ENCODE measurements at places on chromosomes 7 and 10.
A peak's percentile ranks its signal among the peaks of the same experiment; 100 is the strongest.

DNA sequence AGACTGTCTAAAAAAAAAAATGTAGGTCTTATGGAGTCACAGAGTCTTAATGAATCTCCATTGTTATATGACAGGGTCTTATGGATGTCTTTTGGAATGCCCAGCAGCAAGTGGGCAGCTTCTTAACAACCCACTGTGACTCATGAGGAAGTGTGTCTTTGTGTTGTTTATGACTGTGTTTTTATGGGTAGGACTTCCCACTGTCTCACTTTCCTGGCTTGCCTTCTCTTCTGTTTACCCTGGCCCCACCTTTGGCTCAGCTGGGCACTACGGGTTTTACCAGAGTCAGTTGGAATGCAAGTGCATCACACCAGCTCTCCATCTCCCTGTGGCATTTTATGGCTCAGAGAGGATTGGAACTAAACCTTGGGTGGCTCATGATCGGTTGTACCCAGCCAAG, 580.5 kb downstream of the AUTS2 start:
- DNase-seq = no peak

GRCh38 chr7:40584667-40585433, 450.0 kb downstream of the SUGCT start:
- no peak for DNase-seq

DNA sequence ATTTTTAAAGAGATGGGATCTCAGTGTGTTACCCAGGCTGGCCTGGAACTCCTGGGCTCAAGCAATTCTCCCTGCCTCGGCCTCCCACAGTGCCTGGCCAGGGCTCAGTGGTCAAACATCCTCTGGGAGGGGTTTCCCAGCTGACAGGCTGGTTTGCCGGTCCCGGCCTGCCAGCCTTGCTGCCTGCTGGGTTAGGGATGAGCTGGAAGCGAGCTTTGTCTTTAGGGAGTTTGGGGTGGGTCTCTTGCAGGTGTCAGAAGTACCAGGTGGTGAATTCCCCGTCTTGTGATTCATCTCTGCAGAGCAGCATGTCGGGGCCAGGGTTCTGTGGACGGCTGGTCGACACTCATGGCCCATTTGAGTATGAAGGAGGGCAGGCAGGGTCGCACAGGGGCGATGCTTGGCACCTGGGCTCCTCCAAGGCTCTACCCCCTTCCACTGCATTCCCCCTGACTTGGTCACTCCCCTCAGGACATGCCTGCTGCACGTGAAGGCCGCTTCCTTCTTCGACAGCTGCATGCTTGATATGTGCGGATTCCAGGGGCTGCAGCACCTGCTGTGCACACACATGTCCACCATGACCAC, 30.3 kb downstream of the ZAN start:
- DNase-seq = no peak

- DNase-seq = no peak
Observed at GRCh38 chr10:74925708-74926107, 99.3 kb downstream of the KAT6B start.

GRCh38 chr10:97760461-97761257, 11.1 kb downstream of the SFRP5 start:
- no peak for DNase-seq

GRCh38 chr10:7933262-7933661, 115.0 kb downstream of the TAF3 start:
- no peak for DNase-seq

DNA sequence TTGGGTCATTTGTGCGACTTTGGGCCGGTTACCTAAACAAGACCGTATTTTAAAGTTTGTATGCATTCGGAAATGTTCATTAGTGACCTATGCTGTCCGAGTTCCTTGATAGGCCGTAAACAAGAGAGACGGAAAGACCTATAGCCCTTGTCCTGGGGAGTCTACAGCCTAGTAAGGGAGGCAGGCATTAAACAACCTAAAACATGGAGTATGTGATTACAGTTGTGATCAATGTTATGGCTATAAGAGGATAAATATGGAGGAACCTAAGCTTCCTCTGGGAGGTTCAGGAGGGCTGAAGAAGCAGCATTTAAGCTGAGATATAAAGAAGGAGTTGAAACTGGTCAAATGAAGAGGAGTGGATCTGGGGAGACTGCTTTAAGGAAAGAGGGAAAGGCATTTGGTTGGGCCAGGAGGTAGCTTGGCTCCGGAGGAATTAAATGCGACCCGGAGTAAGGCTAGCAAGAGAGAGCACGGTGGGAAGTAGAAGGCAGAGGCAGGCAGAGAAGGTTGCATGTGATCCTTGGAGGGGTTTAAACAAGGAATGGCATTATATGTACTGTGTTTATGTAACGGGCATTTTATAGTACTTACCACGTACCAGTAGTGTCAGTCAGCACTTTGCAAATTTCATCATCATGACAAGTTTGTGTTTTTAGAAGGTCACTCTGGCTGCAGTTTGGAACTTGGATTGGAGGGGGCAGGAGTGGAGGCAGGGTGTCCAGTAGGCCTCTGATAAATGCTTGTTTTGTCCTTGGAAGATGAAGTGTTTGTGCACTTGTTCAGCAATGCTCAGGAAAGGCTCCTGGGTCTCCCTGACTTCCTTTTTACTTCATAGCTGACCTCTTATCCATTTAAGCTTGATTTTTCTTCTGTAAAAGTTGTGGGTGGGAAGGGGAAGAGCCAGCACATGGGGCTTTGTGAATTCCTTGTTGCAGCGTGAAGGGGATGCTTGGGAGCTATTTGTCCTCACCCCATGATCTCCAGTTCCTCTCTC, 1.0 kb upstream of the AVPI1 start:
- no peak for DNase-seq

DNA sequence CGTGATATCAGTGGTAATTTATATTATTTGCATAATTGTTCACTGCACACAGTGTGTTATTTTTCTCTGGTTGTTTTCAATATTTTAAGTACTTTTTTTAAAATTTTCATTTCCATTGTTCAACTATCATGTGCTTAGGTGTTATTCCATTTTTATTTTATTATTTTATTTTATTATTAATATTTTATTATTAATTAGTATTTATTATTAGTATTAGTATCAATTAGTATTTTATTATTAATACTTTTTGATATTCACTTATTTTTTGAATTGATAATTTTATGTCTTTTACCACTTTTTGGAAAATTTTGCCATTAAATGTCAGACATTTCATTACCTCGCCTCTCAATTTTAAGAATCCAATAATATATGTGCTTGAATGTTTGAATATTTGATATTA, 593.8 kb upstream of the GRM3 start:
- no peak for DNase-seq

DNA sequence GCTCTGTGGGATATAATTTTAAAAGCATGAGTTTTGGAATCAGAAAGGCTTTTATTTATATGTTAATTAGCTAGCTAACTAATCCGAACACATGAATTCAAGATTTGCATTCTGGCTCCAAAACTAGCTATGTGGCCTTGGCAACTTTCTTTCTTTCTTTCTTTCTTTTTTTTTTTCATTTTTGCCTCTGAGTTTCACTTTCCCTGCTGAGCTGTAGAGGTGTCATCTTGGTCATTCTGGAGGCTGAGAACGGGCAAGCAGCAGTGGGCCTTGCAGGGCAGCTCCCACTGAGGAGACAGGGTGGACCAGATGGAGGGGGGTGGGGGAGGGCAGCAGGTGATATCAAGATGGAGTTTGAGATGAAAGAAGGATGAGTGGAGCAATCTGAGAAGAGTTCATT, 24.8 kb upstream of the SFMBT2 start:
- no peak for DNase-seq

DNA sequence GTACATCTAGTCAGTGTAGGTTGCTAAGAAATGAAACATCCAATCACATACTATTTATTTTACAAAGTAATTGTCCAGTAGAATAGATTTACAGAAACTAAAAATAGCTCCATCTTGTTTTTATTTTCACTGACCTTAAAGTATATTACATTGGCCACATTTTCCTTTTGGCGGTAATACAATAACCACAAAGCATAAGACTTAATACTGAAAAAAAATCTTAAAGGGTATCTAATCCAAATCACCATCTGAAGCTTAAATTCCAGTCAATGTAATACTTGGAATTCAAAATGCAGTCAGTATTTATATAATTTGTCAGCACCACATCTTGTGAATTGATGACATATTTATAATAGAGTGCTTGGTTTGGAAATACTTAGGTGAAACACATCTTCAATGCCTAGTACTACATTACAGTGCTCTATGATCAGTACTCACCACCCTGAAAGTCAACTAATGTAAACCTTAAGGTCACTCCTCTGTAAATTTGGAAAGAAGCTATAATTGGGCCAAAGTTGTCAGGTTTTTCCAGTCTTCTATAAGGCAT, 8.9 kb downstream of the ANKMY2 start:
- no peak for DNase-seq

- DNase-seq = no peak
Observed at GRCh38 chr7:88204525-88205110, 15.2 kb downstream of the SRI start.

- peak; percentile 34 for DNase-seq
Observed at GRCh38 chr7:84092207-84092606, 102.4 kb downstream of the SEMA3A start.

DNA sequence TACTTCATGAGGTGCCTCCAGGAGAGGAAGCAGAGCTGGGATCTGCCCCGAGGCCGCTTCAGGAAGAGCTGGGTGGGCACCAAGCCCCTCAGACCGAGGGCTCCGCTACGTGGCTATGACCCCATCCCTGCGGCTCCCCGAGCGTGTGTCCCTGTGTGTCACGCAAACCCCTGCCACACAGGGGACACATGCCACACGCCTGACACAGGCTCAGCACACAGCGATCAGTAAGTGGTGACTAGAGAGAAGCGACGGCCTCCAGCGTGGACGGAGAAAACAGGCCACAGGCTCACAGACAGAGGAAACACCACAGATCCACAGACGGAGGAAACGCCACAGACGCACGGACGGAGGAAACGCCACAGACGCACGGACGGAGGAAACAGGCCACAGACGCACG, 18.5 kb downstream of the DIP2C start:
- no peak for DNase-seq

DNA sequence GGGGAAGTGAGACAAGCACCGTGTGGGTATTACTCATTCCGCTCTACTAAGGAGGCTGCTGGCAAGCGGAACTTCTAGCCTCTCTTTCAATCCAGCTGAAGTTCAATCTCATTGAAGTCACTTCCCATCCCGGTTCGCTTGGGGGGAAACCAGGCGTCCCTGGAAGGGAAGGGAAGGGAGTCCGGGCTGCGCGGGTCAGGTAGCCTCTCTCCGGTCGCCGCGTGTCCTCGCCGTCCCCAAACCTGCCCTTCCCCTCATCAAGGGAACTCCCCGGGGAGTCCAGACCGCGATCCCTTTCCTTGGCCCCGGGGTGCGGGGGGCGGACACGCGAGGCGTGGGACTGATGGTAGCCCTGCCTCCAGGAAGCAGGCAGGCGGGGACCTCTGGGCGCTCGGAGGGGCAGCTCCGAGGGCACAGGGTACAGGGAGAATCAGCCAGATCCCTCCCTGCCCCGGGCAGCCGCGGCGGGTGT, 598 bp upstream of the ZEB1 start:
- peak; percentile 46 for DNase-seq

DNA sequence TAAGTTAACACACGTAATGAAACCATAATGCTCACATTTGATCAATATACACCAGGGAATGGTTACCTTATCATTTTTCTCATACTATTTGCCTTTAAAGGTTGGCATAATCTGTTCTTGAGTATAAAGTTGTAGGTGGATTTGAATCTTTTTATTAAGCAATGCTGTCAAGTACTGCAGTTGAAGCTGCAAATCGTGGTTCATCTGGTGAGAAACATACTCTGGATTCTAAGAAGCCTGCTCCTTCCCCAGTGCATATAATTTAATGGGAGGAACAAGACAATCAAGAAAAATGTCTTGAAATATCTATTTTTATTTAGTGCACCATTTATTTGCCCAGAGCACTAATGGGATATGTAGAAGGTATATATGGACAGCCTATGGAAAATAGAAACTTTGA, 68.7 kb upstream of the DLX6 start:
- DNase-seq = no peak

- DNase-seq = no peak
Observed at GRCh38 chr10:14623931-14624330, 150.8 kb downstream of the FAM107B start.

GRCh38 chr10:52778511-52779392, 6.2 kb upstream of the MBL2 start:
- no peak for DNase-seq

DNA sequence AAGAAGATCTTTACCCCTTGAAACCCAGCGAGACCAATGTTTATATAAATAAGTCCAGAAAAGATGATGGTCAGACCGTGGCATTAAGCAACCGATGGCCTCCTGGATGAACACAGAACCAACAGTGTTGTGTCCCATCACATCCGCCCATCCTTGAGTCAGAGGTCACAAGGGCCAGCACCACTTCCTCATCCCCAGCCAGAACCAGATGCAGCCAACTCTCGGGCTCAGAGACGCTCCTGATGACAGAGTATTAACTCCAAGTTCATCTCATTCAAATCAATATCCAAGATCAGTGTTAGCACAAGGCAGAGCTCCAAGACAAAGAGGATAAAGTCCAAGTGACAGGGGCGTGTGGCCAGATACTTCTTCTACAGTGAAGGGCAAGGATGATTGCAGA, 63.5 kb downstream of the FAM53B start:
- DNase-seq = no peak

DNA sequence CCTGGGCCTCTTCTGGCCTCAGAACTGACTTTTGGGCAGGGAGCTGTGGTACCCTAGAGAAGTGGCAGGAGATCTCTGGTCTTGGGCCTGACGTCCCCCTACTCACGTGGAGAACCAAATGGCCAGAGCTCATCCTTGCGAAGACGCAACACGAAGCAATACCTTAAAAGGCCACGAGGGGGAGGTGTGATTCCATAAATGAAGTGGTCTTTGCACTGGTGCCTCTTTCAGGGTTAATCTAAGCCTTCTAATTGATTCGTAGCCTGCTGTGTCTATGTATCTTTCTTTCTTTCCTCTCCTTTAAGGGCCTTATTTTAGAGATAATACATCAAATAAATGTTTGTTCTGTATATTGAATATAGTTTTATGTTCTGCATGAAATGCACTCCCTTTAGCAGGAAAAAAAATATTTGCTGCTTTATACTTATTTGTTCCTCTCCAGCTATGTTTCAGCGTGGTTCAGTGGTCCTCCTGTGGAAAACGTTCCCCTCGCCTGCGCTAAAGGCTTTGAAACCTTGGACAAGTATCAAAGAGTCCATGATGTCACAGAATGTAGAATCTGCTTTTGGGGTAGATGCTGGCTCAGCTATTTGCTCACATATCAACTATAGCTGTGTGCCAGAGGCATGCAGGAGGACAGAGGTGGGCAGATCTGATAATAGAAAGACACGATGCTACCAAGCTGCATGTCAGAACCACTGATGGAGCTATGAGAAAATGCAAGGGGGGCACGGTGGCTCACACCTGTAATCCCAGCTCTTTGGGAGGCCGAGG, 41.0 kb downstream of the STRA8 start:
- peak; percentile 56 for DNase-seq

GRCh38 chr10:42864575-42864974, 82.0 kb downstream of the BMS1 start:
- DNase-seq = peak; percentile 15

- DNase-seq = no peak
Observed at GRCh38 chr10:6363511-6363910, 160.8 kb downstream of the PFKFB3 start.

GRCh38 chr7:16023046-16023445, 336.6 kb upstream of the MEOX2 start:
- DNase-seq = no peak

- no peak for DNase-seq
Observed at GRCh38 chr10:51935341-51935740, 235.9 kb upstream of the CSTF2T start.

All from bone marrow (tissue), 2 donors.